ENCODE measurements at places on chromosomes 12 and 14.

GRCh38 chr14:71529848-71530247 lies 402.4 kb upstream of the RGS6 start:
- no peak for DNase-seq

- DNase-seq = no peak
These were observed 33.7 kb upstream of the YARS2 start for GRCh38 chr12:32789446-32789845.

GRCh38 chr12:109027767-109028166 lies 6.9 kb upstream of the SVOP start:
- DNase-seq = no peak

- DNase-seq = no peak
These were observed 19.8 kb downstream of the ERG28 start for GRCh38 chr14:75640876-75641275.
